ENCODE measurements at places on chromosomes 6 and 20.

DNA sequence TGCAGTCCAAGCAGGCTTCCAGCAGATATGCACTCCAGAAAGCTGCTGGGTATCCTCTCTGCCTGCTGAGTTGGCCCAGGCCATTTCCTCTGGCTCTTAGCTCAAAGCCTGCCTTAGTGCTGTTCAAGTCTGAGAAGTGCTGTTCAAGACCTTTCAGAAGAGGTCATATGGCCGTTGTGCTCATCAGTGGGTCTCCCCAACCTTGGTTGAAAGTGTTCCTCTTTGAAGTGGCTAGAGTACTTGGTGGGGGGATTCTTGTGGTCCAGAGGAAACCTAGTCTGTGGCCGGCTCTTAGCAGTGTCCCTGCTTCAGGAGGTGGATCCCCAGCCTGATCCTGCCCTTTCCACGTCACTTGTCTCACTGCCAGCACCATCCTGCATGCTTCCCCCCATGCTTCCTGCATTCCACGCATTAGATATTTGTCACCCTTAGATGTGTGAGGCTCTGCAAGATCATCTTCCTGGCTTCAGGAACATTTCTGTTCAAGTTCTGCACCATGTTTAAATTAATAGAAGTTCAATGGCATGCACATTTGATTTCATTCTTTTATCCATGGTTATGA lies 105.0 kb downstream of the FIG4 start:
- no peak for DNase-seq

GRCh38 chr6:78379982-78380381 lies 487.4 kb upstream of the IRAK1BP1 start:
- DNase-seq: no peak

DNA sequence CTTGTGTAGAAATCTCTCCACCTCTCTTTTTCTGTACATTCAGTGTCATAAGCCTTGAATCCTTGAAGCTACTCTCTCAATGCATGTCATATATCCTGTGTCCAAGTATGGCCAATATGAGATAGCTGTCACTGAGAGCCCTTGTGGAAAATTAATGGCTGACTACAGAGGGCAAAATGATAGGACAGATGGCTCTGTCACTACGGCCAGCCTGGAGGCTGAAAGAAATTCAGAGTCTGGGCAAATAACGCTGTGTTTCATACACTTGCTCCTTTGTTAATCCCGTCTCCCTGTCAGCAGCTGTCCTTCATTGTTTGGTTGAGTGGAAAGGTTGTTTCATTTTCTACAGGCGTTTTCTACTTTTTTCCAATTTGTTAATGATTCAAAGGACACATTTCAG lies 70.4 kb upstream of the VGLL2 start:
- DNase-seq: no peak

DNA sequence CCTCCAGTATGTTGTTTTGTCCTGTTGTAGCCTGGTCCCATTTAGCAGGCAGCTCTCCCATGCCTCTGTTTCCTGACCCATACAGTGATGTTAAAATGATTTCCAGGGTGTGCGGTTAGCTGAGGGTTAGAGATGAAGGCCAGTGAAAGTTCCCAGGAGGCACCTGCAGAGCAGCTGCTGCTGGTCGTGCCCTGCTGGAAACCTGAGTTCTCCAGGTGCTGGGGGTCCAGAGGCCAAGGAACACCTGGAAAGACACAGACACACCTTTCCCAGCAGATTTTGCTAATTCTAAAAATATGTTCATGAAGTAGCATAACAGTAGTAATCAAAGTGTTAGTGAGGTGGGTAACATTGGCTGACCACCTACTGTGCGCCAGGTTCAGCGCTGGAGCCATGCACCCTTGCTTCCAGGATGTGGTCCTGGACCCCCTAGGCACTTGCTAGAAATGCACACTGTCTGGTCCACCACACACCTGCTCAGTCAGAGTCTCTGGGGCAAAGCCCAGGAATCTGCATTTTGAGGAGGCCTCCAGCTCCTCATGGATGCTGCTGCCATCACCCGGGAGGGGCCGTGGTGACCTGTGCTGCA lies 118.7 kb downstream of the SYNDIG1 start:
- no peak for DNase-seq

- DNase-seq: no peak
Observed at GRCh38 chr20:60653111-60653845, 598.8 kb upstream of the CDH4 start.

Data from right kidney (tissue), 9 donors.